Smooth muscle cell of the umbilical artery (primary cell): ENCODE measurements at places on chromosomes 6 and 20. TPM values are rescaled to one million over a fixed set of nuclear protein-coding genes. Genes with fewer than 3 reads are reported as not detected.

Gene SPDEF
- total RNA-seq, result not detected in 2 replicates

Gene PAK5
- not detected in 2 replicates for total RNA-seq

Gene CCR6
- not detected in 2 replicates for total RNA-seq

Gene JPH2
- total RNA-seq, result 2.0 and 10.4 TPM in 2 replicates

Gene METTL24
- total RNA-seq, result not detected in 2 replicates

Gene ACSS1
- total RNA-seq, result 0.89 and 2.8 TPM in 2 replicates

Gene JARID2
- total RNA-seq, result 5.0 and 7.3 TPM in 2 replicates

Gene HLA-DQA2
- total RNA-seq, result not detected in 2 replicates

Gene EGFL8
- 1.2 and 1.4 TPM in 2 replicates for total RNA-seq

Gene TUBB2B
- total RNA-seq, result 5.6 and 18.3 TPM in 2 replicates
